ENCODE measurements at places on chromosomes 6 and 20.

DNA sequence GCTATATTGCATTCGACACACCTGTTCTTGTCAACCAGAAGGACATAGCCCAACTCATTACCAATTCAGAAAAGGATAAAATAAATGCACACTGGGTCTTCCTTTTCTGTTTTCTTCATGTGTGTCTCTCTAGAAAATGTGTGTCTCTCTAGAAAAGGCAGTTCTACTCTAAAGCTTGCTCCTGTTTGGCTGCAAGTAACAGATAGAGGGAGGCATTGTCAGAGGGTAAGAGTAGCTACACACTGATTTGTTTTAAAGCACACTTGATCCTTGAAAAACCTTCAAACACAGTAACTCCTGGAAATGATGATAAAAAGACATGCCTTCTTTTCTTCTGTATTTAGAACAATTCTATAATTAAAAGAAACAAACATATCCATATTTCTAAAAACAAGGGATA lies 21.3 kb downstream of the GRM1 start:
- no peak for DNase-seq

- no peak for DNase-seq
Observed at GRCh38 chr6:122184401-122184827, 215.0 kb upstream of the HSF2 start.

DNA sequence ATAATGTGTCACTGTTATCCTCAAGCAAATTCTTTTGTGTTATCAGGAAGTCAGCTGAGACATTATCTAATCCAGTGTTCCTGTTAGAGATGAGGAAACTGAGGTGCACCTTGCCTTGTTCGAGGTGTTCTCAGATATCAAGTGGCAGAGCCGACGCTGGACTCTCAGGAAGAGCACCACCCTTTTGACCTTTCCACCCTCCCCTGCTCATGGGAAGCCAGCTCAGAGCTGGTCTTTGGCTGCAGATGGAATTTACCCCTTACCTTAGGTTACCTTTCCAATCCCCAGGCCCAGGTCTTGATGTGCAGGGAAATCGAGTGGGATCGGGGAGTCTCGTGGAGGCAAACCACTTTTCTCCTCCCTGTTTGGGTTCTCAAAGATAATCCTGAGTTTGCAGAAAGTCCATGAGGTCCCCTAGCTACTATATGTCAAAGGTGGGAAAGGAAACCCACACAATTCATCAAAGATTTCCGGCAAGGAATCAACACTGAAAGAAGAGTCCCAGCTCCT lies 62.9 kb upstream of the PIM1 start:
- DNase-seq = no peak

GRCh38 chr20:53439616-53440015 lies 154.0 kb downstream of the ZNF217 start:
- no peak for DNase-seq

GRCh38 chr6:39193201-39193791 lies 36.0 kb downstream of the KCNK5 start:
- DNase-seq = no peak

GRCh38 chr20:24473435-24474223 lies 4.2 kb downstream of the SYNDIG1 start:
- no peak for DNase-seq

- DNase-seq = no peak
Observed at GRCh38 chr6:28606424-28607391, 81.0 kb downstream of the GPX5 start.

DNA sequence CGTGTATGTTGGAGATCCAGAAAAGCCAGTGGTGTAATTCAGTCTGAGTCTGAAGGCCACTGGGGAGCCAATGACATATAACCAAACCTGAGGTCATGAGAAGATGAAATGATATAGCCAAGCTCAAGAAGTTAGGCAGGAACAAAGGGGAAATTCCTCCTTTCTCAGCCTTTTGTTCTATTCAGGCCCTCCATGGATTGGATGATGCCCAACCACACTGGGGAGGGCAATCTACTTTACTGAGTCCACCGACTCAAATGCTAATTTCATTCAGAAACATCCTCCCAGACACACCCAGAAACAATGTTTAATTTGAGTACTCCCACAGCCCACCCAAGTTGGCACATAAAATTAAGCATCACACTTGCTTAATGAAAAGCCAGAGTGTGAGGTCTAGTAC lies 183.6 kb downstream of the GJA1 start:
- no peak for DNase-seq

GRCh38 chr6:138550346-138550767 lies 51.1 kb upstream of the NHSL1 start:
- DNase-seq = no peak

DNA sequence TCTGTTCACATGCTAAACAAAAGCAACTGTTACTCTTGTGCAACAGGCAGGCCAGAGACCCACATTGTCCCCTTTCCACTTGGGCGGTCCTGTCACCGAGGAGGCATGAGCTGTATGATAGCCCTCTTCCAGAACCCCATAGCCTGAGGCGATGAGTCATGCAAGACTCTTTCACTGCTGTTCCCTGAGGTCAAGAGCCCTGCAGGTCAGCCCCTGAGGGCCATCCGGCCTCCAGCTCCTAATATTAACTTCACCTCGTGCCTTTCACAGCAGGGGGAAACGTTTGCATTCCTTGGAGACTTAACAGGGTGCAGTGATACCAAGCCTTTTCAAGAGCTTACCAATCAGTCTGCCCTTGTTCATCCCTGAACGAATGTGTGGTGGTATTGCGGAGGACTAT lies 253.3 kb upstream of the ECI2 start:
- DNase-seq = no peak

DNA sequence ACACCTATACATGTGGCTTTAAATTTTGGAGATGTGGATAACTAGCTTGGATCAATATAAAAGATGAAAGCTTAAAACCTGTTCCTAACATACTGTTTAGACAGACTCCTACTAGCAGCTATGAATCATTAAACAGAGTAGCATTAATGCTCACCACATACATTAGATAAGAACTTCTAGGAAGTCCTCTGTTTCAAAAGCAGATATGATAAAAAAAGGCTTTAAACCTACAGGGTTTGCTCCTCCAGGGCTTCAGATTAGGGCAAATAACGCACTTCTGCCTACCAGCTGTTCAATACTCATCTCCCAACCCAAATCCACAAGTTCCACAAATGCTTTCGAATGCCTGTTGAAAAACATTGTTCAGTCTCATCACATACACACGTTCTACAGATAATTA lies 1.5 kb downstream of the REPS1 start:
- no peak for DNase-seq

GRCh38 chr6:71153755-71154325 lies 134.8 kb upstream of the OGFRL1 start:
- peak; percentile 13 for DNase-seq

GRCh38 chr6:108556866-108557493 lies 3.7 kb upstream of the FOXO3 start:
- DNase-seq = no peak

DNA sequence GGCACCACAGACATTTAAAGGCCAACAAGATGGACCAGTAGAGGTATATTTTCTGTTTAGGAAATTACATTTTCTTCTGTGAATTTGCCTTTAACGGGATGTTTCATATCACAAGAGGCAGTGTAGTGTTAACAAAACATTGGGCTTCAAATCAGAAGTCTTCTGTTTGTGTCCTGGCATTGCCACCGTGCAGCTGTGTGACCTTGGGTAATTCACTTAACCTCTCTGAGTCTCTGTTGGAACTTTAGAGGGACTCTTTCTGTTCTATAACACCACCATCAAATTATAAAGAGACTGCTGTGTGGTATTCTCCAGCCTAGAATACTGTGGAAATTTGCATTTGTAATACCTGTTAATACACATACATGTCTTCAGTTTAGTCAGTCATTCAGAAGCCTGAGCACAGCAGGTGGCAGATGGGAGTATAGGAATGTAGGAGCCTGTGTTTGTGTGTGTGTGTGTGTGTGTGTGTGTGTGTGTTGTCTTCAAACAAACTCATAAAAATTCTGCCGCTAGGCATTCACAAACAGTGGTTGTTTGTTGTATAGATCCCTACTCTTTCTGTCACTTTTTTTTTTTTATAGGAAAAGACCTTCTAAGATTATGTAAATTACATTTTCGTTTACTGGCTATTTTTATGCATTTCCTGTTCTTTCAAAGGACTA lies 22.6 kb downstream of the UST start:
- no peak for DNase-seq

DNA sequence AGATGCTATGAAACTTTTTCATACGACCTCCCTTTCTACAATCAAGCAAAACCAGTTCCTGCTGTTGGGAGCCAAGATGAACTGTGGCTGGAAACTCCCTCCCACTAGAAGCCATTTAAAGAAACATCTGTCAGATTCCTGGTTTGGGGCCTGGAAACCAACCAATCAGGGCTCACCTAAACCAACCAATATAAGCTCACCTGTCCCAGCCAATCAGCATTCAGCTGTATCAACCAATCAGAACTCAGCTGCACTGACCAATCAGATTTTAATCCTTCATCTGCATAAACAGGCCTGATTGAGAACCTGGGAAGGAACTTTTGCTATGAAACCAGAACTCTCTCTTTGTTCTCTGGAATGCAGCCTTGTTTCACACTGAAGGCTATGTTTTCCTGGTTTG lies 42.4 kb downstream of the SNX14 start:
- DNase-seq = no peak

- peak; percentile 28 for DNase-seq
Observed at GRCh38 chr20:40532103-40532502, 156.9 kb downstream of the MAFB start.

- DNase-seq = no peak
Observed at GRCh38 chr20:46820682-46821081, 74.0 kb upstream of the EYA2 start.

DNA sequence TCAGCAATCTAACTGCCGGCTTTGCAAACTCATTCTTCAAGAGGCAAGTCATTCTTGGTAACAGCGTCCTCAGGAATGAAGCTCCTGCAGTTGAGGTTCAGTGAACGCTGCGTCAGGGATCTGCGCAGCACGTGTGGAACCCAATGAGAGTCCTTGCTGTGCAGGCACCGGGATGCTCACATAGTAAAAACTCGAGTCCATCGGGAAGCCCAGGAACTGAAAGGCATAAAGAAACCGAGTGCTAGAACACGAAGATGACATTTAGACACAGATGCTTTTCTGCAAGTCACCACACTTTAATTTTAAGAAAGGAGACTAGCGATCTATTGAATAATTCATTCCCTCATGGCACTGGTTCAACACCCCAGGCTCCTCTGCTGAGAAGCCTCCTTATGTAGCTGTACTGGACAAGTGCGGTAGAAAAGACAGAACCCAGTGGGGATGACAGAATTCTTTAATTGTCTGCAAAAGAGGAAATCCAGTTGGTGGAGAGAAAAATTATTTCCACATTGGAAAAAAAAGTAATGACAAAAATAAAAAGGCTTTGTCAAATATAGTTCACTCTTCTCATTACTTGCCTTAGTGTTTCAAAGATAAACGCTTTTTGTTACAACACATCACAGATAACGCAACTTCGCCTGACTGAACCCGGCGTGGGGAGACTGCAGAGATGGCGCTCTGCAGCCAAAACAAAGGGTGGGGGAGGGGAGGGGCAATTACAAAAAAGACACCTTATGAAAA lies 1.9 kb upstream of the AFDN start:
- no peak for DNase-seq

DNA sequence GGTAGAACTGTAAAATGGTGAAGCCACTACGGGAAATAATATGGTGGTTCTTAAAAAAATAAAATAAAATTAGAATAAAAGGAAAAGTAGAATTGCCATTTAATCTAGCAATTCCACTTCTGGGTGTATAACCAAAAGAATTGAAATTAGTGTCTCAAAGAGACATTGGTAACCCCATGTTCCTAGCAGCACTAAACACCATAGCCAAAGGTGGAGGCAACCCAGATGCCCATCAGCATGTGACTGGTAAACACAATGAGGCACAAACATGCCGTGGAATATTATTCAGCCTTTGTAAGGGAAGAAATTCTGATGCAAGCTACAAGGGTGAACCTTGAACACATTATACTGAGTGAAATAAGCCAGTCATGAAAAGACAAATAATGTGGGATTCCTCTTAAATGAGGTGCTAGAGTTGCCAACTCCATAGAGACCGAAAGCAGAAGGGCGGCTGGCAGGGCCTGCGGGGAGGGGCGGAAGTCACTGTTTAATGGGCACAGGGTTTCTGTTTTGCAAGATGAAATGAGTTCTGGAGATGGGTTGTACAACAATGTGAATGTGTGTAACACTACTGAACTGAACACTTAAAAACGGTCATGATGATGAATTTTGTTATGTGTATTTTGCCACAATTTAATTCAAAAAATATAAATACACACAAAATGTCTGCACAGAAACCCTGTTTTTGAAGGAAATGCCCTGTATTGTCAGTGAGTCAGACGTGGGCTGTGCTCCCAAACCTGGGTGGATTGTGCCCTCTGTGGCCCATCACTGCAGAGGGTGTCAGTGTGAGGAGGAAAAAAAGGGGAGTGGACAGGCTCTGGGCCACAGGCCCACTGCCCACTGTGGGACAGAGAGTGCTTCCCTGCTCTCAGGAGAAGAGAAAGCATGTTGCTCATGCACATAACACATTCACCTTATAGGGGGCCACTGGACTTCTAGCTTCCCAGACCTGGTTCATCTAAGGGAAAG lies 49.6 kb upstream of the CD93 start:
- DNase-seq = no peak

GRCh38 chr6:28814032-28814976 lies 109.5 kb downstream of the TRIM27 start:
- no peak for DNase-seq

DNA sequence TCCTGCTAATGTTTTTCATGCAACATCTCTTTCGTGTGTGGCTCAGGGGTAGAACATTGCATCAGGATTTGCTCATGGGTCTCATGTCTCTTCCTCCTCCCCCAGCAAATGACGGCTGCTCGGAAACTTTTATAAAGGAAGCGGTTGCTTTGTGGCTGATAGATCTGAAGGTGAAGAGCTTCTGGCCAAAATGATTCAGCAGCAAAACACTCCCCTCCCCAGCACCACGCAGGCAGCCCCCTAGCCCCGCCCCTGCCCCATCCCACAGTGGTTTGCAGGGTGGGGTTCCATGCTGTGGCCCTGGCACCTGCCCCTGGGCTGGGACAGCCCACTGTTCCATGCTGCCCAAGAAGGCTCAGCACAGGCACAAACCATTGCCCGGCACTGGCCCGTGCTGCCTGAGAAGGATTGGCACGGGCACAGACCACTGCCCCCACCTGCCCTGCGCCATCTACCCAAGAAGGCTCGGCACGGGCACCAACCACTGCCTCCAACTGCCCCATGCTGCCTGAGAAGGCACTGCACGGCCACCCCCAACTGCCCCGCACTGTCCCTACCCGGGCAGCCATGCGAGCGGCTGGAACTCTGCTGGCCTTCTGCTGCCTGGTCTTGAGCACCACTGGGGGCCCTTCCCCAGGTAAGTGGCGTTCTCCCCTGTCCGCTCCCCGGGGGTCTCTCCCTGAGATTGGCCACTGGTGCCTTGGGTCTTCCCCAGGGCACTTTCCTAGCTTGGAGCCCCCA lies at the start of gene CST7:
CST7 (plus strand) TSS at position 331 of the 741 bp plus-strand sequence; CDS start at position 568, 237 bp downstream.
- DNase-seq = peak; percentile 46

- DNase-seq = no peak
Observed at GRCh38 chr6:18329776-18330175, 57.4 kb upstream of the RNF144B start.

Measured in GDM1 (cell line).